Umbilical cord (tissue), 2 donors: ENCODE measurements at places on chromosomes 16 and 17.

DNA sequence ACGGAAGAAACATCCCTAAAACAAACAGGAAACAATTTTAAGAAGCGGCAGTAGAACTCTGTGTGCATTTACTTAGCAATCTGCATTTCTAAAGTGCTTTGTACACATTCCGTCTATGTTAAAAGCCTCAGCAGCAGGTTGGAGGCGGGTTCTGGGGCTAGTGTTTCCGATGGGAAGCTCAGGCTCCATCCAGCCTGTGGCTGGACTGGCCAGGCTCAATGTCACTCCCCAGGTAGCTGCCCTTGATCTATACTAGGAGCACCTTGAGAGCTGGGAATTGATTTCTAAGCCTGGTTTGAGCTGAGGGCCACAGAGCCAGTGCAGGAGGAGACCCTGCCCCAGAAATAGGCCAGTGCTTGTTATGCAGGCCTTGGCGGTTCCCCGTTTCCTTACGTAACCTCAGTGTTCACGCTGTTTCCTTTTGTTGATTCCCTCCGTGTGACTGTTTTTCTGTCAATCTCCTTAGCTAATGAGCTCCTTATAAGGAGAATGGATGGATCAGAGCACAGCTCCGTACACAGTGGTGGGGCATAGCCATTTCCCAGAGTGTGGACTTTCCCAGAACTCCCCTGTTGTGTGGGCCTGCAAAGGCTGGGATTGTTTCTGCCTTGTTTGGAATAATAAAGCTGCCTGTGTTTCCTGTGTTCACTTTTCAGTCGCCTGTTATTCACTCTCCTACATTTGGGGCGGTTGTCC, 21.4 kb downstream of the ADORA2B start:
- peak; percentile 23 for DNase-seq

GRCh38 chr17:47888293-47888692, 7.7 kb upstream of the SP2 start:
- DNase-seq, result no peak

DNA sequence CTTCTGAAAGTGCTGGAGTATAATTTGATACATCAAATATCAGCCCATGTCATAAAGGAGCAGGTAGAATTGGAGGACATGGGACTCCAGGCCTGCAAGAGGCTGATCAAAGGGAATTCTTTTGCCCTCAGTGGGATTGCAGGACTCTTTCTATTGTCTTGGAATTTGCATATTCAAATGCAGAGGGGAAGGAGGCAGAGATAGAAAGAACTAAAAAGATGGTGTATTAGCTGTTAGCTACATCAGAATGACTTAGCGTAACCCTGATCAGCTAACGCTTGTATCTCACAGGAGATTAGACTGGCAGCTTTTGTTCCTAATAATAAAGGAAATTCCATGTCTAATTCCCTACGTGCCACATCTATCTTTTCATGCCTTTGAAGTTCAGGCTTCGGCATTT, 1014.7 kb upstream of the RBFOX1 start:
- no peak for DNase-seq

- DNase-seq, result no peak
Measured at GRCh38 chr17:45138911-45139532, 3.5 kb downstream of the ACBD4 start.

DNA sequence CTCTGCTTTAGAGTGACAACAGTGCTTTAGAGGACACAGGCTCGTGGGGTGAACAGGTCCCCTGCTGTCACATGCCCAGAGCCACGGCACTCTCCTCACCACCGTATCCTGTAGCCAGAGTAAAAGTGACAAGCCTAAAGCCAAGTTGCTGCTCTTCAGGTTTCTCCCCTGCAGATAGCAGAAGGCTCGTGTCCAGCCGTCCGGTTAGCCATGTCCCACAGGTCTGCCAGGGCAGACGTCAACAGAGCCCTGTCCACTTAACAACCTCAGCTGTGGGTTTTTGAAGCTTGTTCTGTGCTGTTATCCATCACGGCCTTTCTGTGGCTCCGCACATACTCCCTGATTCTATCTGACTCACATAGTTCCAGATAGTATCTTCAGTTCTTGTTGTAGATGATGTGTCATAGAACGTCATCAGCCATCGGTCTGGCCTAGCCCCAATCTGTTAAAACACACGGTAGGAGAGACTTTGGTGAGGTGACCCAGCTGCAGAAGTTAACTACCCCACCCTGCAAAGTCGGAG, 100.7 kb downstream of the SOCS1 start:
- DNase-seq, result no peak

DNA sequence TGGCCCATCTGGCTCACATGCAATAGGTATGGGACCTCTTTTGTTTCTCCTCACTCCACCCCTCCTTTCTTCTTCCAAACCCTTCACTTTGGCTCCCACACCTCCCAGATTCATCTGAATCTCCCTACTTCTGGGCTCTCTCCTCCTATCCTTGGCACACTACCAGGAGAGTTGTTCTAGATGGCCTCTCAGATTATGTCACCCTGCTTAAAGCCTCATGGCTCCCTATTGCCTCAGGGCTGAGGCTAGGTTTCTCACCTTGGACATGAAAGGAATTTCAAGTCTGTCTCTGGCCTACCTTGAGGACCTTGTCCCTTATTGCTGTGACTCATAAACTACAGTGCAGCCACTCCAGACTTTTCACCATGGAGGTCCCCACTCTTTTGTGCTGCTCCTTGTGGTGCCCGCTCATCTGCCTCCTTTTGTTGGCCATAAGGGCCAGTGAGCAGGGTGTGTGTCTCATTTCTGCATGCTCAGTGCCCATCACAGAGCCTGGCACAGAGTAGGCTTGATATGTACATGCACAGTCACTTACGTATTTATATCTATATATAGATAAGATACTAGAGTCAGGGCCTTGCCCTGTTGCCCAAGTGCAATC, 1.0 kb upstream of the MFAP4 start:
- DNase-seq, result peak; percentile 88

GRCh38 chr17:38587203-38587602, 18.5 kb downstream of the SRCIN1 start:
- peak; percentile 53 for DNase-seq

GRCh38 chr17:6630390-6630789, 10.1 kb downstream of the KIAA0753 start:
- no peak for DNase-seq

DNA sequence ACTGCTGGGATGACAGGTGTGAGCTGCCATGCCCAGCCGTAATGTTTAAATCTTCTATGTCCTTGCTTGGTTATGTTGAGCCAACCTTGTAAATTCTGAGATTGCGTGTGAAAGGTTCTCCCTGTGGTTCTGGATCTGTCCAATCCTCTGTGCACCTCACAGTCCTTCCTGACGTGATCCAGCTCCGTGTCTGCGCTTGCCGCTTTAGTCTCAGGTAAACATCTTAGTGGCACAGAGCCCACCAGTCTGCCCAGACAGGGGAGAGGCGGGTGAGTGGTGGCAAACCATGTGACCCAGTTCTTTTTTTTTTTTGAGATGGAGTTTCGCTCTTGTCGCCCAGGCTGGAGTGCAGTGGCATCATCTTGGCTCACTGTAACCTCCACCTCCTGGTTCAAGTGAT, 13.9 kb downstream of the SLC25A10 start:
- DNase-seq, result no peak

DNA sequence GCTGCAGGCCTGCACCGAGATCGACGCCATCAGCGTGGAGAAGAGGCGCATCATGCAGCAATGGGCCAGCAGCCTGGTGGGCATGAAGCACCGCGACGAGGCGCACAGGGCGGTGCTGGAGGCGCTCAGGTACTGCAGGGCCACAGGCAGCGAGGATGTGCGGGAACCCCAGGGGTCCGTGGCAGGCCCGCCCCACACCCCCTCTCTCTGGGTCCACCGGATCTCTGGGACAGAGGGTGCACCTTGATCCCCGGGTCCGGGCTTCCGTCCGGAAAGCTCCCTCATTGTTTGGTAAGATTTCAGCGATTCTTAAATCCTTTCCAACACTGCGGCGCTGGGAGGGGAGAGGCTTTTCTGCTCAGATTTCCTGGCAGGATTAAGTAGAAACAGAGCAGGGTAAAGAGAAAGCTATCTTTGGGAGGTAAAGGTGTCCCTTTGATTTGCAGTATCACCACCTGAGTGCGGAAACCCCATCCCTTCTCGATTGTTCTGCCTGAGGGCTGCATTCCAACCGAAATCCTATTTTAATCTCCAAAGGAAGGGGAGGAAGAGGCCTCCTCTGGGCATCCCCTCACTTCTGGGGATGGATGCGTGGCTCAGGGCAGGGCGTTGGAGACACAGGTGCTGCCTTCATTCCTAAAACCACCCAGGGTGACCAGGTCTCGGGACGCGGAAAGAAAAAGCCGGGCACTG, 29.2 kb downstream of the CCDC40 start:
- no peak for DNase-seq

DNA sequence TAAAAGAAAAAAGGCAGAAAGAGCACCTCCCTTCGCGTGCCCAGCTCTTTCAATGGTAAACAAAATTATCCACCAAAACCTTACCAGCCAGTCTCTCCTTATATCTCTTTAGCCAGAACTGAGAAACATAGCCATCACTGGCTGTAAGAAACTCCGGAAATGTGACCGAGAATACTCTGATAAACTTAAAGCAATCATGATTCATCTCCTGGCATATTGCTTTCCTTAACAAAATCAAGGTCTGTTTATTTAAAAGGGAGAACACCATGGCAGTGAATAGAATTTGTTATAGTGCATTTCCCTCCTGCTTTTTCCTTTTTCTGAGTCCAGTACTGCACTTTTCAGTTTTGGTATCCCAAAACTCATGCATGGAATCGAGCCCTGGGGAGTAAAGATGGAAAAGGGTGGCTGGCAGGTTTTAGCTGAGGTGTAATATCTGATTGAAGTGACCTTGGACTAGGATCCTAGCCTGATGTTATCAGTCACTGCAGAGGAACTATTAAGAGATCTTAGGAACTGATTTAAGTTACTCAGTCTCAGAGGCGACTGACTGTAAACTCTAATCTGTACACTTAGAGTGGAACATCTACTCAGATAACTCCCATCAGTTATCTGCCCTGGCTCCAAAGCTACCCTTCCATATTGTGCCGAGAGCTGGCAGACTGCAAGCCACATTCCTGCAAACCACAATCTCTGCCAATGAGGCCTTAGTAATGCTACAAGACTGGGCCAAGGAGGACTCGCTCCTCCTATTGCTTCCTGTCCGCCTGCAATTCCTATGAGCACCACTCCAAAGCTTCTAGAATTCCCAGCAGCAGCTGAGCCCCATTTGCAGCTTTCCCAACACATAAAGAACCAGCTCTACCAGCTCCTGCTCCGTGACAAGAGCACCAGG, 7.4 kb upstream of the COX10 start:
- peak; percentile 77 for DNase-seq

- DNase-seq, result no peak
Measured at GRCh38 chr17:21418446-21419298, 42.5 kb downstream of the KCNJ12 start.

- DNase-seq, result peak; percentile 82
Measured at GRCh38 chr16:50591800-50592771, 43.9 kb downstream of the NKD1 start.

- DNase-seq, result no peak
Measured at GRCh38 chr16:48575471-48576050, 34.4 kb downstream of the N4BP1 start.

DNA sequence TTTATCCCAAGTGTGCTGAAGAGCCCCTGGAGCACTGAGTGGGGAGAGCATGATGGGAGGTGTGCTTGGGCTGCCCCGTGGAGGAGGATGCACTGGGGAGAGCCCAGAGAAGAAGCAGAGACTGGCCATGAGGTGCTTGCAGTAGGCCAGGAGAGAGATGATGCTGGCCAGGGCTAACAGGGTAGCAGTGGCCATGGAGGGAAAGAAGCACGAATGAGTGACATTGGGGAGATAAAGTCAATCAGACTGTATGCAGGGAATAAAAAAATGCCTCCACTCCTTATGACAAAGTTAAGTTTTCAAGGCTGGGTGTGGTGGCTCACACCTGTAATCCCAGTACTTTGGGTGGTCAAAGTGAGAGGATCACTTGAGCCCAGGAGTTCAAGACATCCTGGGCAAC, 5.4 kb upstream of the TMEM220 start:
- no peak for DNase-seq

GRCh38 chr16:14502932-14503741, 126.9 kb downstream of the PARN start:
- no peak for DNase-seq

DNA sequence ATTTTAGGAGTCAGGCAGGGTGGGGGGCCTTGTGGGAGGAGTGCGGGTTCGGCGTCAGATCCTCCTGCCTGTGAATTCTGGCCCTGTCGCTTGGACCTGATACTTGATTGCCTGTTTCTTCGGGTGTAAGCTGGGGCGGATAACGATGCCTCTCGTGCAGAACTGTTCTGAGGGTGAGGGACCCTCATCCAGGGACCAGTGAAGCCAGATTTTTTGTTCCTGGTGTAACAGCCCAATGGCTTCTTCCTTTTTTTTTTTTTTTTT, 1.3 kb downstream of the TBCD start:
- DNase-seq, result no peak

- DNase-seq, result no peak
Measured at GRCh38 chr17:73430165-73430680, 118.4 kb upstream of the CDC42EP4 start.

DNA sequence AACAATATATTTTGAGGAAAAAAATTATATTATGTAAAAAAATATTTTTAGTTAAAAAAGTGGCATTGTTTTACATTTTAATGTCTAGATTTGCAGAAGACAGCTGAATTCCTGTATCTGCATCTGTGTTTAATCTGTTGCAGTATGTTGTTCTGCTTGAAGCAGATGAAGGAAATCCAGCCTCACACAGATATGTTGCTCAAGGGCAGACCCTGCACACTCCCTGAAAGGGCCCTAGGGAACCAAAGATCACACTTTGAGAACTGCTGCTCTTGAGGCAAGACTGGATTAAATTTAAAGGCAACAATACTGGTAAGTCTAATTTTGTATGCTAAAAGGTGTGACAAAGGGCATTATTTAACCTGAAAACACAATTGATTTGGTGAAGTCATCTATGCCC, 16.4 kb upstream of the SLC6A4 start:
- DNase-seq, result no peak

GRCh38 chr17:76416899-76417298, 32.5 kb downstream of the SPHK1 start:
- no peak for DNase-seq

DNA sequence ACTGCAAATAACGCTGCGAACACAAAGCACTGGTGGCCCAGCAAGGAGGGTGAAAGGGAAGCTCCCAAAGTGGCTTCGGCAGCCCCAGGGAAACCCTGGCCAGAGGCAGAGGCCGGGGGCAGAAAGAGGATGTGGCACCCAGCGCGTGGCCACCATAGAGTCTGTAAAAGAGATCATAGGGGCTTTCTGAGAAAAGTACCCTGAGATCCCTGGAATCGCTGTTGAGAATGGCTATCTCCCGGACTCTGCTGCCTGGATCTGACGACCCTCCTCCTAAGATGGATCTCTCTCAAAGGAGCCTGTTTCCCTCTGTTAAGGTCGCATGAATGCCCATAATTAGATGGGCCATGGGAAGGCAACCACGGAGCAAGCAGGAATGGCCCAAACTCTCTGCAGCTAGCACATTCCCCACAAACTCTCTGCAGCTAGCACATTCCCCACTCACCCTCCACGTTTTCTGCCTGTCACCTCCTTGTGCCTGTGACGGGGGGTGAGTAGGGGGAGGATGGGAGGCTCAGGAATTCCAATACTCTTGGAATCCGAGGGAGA, 364.4 kb downstream of the XYLT1 start:
- no peak for DNase-seq
